Chondrocyte (in vitro differentiated cells): ENCODE measurements at places on chromosomes 3 and 15. TPM values are rescaled to one million over a fixed set of nuclear protein-coding genes. Genes with fewer than 3 reads are reported as not detected.

DNA sequence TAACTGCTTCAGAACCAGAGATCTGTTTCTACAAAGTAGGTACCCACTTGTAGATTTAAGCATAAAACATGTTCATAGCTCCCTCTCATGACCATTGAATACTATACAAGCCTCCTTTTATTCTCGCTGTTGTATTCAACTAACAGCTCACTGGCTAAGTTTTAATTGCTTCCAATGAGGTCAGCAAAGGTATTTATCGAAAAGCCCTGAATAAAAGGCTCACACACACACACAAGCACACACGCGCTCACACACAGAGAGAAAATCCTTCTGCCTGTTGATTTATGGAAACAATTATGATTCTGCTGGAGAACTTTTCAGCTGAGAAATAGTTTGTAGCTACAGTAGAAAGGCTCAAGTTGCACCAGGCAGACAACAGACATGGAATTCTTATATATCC is at the start of gene FGF7:
TSS of gene FGF7 (plus strand) at position 222 of the 400 bp plus-strand sequence. CDS start 1,056 bp downstream, outside the sequence.
- no peaks in the 10 kb centered on the region for H3K36me3 ChIP-seq
- no peak for DNase-seq
- no peak within 1 kb of the TSS for H3K27ac ChIP-seq
- peaks cover 8% of the 10 kb centered on the region for H3K4me1 ChIP-seq

GRCh38 chr3:99522147-99522546 is 116.2 kb upstream of the COL8A1 start:
- peaks cover 13% of the 10 kb centered on the region for H3K36me3 ChIP-seq
- no peak for DNase-seq
- H3K4me3 ChIP-seq, result peak overlapping the region; percentile 76
- H3K4me1 ChIP-seq, result peaks cover 86% of the 10 kb centered on the region

GRCh38 chr3:117671722-117672318 is 962.2 kb downstream of the TUSC7 start:
- DNase-seq, result no peak
- no peak overlapping the region for H3K4me3 ChIP-seq
- H3K27ac ChIP-seq, result peak overlapping the region; percentile 23
- no peaks in the 10 kb centered on the region for H3K36me3 ChIP-seq
- peaks cover 8% of the 10 kb centered on the region for H3K4me1 ChIP-seq
- H3K27me3 ChIP-seq, result peaks cover 15% of the 10 kb centered on the region

DNA sequence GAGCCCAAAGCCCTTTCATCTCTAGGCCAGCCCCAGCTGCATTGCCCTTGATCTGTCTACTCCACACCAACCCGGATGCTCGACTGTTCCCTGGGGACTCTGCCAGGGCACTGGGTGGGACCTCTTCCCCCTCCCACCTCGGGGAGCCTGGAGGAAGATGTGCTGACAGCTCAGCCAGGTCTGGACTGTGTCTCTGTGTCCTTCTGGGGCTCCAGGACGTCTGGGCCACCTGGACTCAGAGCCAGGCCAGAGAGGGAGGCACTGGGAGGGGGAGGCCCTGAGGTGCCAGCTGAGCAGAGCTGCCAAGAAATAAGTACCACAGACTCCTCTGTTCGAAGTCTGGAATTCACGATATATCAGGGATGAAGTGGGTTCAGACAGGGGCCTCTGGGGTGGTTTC is 5.8 kb upstream of the HCN4 start:
- no peak for DNase-seq
- peaks cover 5% of the 10 kb centered on the region for H3K4me1 ChIP-seq
- no peak overlapping the region for H3K4me3 ChIP-seq
- no peak overlapping the region for H3K27ac ChIP-seq
- H3K27me3 ChIP-seq, result peaks cover 56% of the 10 kb centered on the region

DNA sequence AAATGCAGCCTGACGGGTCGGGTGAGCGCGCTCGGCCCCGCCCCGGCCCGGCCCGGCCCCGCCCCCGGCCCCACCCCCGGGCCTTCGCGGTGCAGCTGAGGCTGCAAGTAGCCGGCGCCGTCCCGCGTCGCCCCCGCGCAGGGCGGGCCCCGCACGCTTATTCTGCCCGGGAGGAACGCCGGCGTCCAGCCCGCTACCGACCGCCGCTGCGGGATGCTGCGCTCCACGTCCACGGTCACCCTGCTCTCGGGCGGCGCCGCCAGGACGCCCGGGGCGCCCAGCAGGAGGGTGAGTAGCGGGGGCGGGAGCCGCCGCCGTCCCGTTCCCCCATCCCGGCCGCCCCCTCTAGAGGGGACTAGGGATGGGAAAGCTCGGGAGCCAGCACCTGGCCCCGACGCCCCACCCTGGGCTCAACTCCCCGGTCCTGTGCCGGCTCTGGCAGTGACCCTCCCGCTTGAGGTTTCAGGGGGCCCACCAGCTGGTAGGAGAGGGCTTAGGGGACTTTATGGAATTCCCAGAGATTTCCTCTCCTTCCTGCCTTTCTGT is at the start of gene MYZAP:
TSS of gene MYZAP (plus strand) at position 83 of the 546 bp plus-strand sequence. CDS start at position 214, 131 bp downstream.
- no peak for DNase-seq
- H3K36me3 ChIP-seq, result no peaks in the 10 kb centered on the region
- H3K27me3 ChIP-seq, result no peaks in the 10 kb centered on the region
- peaks cover 31% of the 10 kb centered on the region for H3K4me1 ChIP-seq
- no peak within 1 kb of the TSS for H3K27ac ChIP-seq

DNA sequence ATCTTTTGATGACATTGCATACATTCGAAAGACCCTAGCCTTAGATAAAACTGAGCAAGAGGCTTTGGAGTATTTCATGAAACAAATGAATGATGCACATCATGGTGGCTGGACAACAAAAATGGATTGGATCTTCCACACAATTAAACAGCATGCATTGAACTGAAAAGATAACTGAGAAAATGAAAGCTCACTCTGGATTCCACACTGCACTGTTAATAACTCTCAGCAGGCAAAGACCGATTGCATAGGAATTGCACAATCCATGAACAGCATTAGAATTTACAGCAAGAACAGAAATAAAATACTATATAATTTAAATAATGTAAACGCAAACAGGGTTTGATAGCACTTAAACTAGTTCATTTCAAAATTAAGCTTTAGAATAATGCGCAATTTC is 16.7 kb downstream of the KCNMB3 start:
- peaks cover 28% of the 10 kb centered on the region for H3K4me1 ChIP-seq
- peak overlapping the region; percentile 45 for H3K27ac ChIP-seq
- H3K27me3 ChIP-seq, result no peaks in the 10 kb centered on the region

DNA sequence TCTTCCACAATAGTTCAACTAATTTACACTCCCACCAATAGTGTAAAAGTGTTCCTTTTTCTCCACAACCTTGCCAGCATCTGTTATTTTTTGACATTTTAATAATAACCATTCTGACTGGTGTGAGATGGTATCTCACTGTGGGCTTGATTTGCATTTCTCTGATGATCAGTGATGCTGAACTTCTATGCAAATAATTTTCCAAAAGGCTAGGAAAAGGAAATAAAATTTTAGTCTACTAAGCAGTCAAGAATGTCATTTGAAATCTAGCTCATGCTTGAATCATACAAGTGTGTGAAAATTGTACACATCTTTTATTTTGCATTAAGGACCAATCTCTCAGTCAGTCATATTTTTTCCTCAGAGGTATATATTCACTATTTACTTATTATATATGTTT is 101.7 kb upstream of the UBP1 start:
- H3K27me3 ChIP-seq, result no peaks in the 10 kb centered on the region
- H3K36me3 ChIP-seq, result peaks cover 16% of the 10 kb centered on the region
- H3K4me3 ChIP-seq, result no peak overlapping the region
- no peak overlapping the region for H3K27ac ChIP-seq
- no peak for DNase-seq
- H3K4me1 ChIP-seq, result no peaks in the 10 kb centered on the region

DNA sequence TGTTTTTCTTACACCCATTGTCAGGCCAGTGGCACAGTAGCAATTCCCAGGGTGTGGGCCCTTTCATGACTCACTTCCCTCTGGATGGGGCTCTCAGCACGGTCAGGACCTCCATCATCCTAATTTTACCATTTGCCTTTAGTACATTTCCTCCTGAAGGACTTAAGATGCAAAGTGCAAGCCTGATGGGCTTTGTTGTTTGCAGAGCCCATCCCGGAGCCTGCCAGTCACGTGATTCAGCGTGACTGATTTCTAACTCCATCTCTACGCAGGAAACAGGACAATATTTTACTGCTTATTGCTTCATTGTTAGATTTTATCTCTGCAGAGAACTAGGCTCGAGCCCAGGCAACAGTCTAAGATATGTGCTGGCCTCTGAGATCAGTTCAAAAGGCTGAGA is 223.7 kb downstream of the PDZRN3 start:
- H3K27ac ChIP-seq, result no peak overlapping the region
- DNase-seq, result no peak
- no peaks in the 10 kb centered on the region for H3K27me3 ChIP-seq
- peaks cover 11% of the 10 kb centered on the region for H3K4me1 ChIP-seq
- H3K4me3 ChIP-seq, result no peak overlapping the region

DNA sequence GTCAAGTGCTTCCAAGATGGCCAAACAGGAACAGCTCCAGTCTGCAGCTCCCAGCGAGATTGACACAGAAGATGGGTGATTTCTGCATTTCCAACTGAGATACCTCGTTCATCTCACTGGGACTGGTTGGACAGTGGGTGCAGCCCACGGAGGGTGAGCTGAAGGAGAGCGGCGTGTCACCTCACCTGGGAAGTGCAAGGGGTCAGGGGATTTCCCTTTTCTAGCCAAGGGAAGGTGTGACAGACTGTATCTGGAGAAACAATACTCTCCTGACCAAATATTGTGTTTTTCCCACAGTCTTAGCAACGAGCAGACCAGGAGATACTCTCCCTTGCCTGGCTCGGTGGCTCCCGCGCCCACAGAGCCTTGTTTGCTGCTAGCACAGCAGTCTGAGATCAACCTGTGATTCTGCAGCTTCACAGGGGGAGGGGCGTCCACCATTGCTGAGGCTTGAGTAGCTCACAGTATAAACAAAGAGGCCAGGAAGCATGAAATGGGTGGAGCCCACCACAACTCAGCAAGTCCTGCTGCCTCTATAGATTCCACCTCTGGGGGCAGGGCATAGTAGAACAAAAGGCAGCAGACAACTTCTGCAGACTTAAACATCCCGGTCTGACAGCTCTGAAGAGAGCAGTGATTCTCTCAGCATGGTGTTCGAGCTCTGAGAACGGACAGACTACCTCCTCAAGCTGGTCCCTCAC is 293.5 kb upstream of the SUCLG2 start:
- H3K4me3 ChIP-seq, result no peak overlapping the region
- H3K4me1 ChIP-seq, result peaks cover 2% of the 10 kb centered on the region
- H3K36me3 ChIP-seq, result no peaks in the 10 kb centered on the region
- no peak overlapping the region for H3K27ac ChIP-seq
- H3K27me3 ChIP-seq, result no peaks in the 10 kb centered on the region
- no peak for DNase-seq

GRCh38 chr3:49469037-49469935 is 781 bp upstream of the DAG1 start:
- H3K4me1 ChIP-seq, result peaks cover 34% of the 10 kb centered on the region

- DNase-seq, result no peak
- H3K36me3 ChIP-seq, result no peaks in the 10 kb centered on the region
- no peaks in the 10 kb centered on the region for H3K4me1 ChIP-seq
- no peaks in the 10 kb centered on the region for H3K27me3 ChIP-seq
- H3K4me3 ChIP-seq, result no peak overlapping the region
- H3K27ac ChIP-seq, result no peak overlapping the region
Measured at GRCh38 chr3:175478301-175478700, 619.2 kb downstream of the NAALADL2 start.

DNA sequence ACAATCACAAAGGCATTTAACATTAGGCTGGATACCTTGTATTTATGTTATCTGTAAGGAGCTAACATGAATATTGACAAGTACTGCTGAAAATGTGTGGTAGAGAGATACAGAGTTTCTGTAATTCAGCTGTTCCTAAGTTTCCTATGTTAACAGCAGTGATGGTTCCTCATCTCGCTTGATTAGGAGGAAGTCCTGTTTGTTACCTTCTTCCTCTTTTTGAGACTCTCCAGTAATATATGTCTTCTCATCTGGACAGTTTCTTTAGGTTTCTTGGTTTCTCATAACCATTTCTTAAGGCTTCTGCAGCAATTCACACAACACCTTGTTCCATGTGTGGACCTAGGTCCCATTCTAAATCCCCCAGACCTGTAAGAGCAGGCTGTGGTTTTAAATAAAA is 11.4 kb upstream of the PEX5L start:
- no peak for DNase-seq
- H3K27me3 ChIP-seq, result peaks cover 13% of the 10 kb centered on the region
- H3K27ac ChIP-seq, result no peak overlapping the region
- H3K36me3 ChIP-seq, result no peaks in the 10 kb centered on the region
- H3K4me3 ChIP-seq, result no peak overlapping the region
- H3K4me1 ChIP-seq, result no peaks in the 10 kb centered on the region

- no peak overlapping the region for H3K4me3 ChIP-seq
- H3K27me3 ChIP-seq, result no peaks in the 10 kb centered on the region
- no peak overlapping the region for H3K27ac ChIP-seq
- DNase-seq, result no peak
- H3K36me3 ChIP-seq, result no peaks in the 10 kb centered on the region
- H3K4me1 ChIP-seq, result peaks cover 66% of the 10 kb centered on the region
Measured at GRCh38 chr3:69371816-69372215, 14.1 kb downstream of the FRMD4B start.

- H3K4me3 ChIP-seq, result no peak overlapping the region
- no peak for DNase-seq
- H3K36me3 ChIP-seq, result no peaks in the 10 kb centered on the region
- H3K27me3 ChIP-seq, result peaks cover 7% of the 10 kb centered on the region
- no peaks in the 10 kb centered on the region for H3K4me1 ChIP-seq
Measured at GRCh38 chr3:35439663-35440062, 199.7 kb upstream of the ARPP21 start.

DNA sequence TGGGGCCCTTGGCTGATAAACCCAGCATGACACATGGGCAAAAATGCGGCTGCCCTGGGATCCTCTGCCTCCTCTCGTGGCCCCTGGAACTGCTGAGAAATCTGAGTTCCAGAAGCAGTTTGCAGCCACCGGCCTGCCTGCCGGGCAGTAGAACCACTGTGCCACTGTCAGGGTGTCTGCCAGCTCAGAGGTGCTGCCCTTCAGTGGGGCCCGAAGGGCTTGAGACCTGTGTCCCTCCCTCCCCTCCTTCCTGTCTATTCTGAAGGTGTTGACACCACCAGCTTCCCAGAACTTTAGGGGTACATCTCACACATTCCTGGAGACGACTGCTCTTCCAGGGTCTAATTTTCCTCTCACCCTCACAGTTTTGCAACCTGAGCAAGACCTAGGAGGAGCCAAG is 88.2 kb upstream of the POMGNT2 start:
- H3K4me3 ChIP-seq, result no peak overlapping the region
- DNase-seq, result no peak
- no peaks in the 10 kb centered on the region for H3K36me3 ChIP-seq
- peaks cover 31% of the 10 kb centered on the region for H3K4me1 ChIP-seq
- H3K27ac ChIP-seq, result no peak overlapping the region
- H3K27me3 ChIP-seq, result peaks cover 3% of the 10 kb centered on the region

GRCh38 chr3:120424976-120425570 is 25.7 kb downstream of the FSTL1 start:
- DNase-seq, result no peak
- H3K27ac ChIP-seq, result peak overlapping the region; percentile 97
- H3K27me3 ChIP-seq, result no peaks in the 10 kb centered on the region

- peak overlapping the region; percentile 85 for H3K27ac ChIP-seq
- DNase-seq, result no peak
- peak overlapping the region; percentile 91 for H3K4me3 ChIP-seq
- H3K36me3 ChIP-seq, result no peaks in the 10 kb centered on the region
Measured at GRCh38 chr15:42921342-42921731, 759 bp upstream of the TTBK2 start.

GRCh38 chr3:113054552-113054951 is 63.8 kb downstream of the GTPBP8 start:
- DNase-seq, result no peak
- no peak overlapping the region for H3K27ac ChIP-seq
- H3K4me3 ChIP-seq, result no peak overlapping the region

The NEDD4 gene
- 25.8 to 28.4 TPM (median 27.4 TPM) in 3 replicates for total RNA-seq

The CACNA2D2 gene
- 0.34 to 0.46 TPM (median 0.40 TPM) in 3 replicates for total RNA-seq

The TMC3 gene
- not detected in 3 replicates for total RNA-seq

The SLC22A13 gene
- total RNA-seq, result 0.62 to 2.9 TPM (median 0.97 TPM) in 3 replicates

The FBXO40 gene
- 0.08 TPM in 1 of 3 replicates, not detected in the others for total RNA-seq

The RTP3 gene
- total RNA-seq, result not detected in 3 replicates

The GOLGA6L1 gene
- total RNA-seq, result not detected in 3 replicates

The CD86 gene
- total RNA-seq, result not detected in 3 replicates

The DPPA2 gene
- total RNA-seq, result not detected in 3 replicates

The UBE2E2 gene
- total RNA-seq, result 70.4 to 85.2 TPM (median 74.5 TPM) in 3 replicates
